DMS153 (cell line): ENCODE measurements at places on chromosomes 12 and 14.
A peak's percentile ranks its signal among the peaks of the same experiment; 100 is the strongest.

DNA sequence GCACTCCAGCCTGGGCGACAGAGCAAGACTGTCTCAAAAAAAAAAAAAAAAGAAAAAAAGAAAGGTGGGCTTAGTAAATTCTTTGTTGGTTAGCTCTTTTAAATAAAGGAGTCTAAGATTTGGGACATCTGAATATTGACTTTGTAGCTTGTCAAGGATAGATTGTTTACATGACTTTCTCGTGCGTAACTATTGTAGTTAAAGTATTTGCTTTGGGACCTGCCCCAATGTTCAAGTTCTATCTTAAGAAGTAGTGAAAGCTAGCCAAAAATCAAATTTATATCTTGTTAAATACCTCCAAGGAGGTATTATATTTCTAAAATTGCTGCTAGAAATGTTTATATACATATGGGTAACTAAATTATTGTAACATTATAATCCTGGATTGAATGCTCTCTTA lies 32.4 kb downstream of the PTPN21 start:
- DNase-seq, result no peak

GRCh38 chr14:101820283-101820798 lies 58.8 kb downstream of the PPP2R5C start:
- no peak for DNase-seq

GRCh38 chr14:50400461-50400860 lies 3.8 kb upstream of the CDKL1 start:
- no peak for DNase-seq

- DNase-seq, result no peak
Observed at GRCh38 chr14:70624972-70625371, 16.7 kb upstream of the TTC9 start.

DNA sequence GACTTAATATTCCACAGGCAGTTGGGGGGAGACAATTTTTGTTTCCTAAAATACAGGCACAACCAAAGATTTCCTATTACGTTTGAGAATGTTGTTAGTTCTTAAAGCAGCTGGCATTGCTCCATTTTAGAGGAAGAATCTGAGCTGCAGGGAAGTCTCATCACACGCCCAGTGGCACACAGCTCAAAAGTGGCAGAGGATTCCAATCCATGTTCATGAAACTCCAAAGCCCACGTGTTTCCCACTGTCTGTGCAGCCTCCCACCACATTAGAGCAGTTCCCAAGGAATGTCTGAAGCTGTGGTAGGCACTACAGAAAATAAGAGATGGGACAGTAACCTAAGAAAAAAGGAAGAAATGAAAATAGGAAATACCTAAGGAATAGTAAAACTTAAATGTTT lies 6.1 kb upstream of the IL26 start:
- no peak for DNase-seq

GRCh38 chr12:119989731-119990381 lies 820 bp downstream of the BICDL1 start:
- no peak for DNase-seq

DNA sequence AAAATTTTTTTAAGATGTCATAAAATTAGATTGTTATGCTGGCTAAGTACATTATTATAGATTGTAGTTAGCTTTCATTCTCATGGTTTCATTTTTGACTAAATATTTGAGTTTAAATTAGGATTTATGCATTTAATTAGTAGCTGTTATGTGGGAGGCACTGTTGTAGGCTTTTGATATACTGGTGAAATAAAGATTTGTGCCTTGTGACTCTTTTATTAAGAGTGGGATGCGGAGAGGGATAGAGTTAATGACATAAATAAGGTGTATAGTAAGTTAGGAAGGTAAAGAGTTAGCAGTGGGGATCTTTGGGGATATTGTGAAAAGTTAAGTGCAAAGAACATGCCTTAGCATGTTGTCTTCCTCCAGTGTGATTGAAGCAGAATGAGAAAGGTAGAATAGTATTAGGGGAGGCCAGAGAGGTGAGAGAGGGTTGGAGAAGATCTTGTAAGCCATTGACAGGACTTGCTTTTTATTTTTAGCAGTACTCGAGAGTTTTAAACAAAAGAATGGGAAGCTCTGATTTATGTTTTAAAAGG lies 8.8 kb downstream of the ARHGAP5 start:
- DNase-seq, result no peak

DNA sequence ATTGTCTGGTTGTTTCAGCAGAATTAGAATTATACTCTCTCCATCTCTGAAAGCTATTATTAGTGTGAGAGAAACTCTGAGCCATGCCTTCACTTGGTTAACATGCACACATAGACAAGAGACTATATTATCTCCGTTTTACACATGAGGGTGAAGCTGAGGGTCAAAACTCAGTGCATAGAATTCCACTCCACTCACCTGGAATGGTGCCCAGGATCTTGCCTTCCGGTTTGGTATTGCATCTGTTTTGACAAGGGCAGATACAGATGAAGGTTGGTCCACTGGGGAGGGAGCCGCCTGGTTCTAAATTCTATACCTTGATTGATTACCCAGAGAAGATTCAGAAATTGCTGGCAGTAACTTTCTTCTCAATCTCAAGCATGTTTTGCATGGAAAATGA lies 149.5 kb upstream of the PELI2 start:
- no peak for DNase-seq

GRCh38 chr12:7934889-7935492 lies 996 bp downstream of the SLC2A3 start:
- no peak for DNase-seq

GRCh38 chr12:50934981-50935807 lies 17.1 kb upstream of the HIGD1C start:
- DNase-seq, result no peak

DNA sequence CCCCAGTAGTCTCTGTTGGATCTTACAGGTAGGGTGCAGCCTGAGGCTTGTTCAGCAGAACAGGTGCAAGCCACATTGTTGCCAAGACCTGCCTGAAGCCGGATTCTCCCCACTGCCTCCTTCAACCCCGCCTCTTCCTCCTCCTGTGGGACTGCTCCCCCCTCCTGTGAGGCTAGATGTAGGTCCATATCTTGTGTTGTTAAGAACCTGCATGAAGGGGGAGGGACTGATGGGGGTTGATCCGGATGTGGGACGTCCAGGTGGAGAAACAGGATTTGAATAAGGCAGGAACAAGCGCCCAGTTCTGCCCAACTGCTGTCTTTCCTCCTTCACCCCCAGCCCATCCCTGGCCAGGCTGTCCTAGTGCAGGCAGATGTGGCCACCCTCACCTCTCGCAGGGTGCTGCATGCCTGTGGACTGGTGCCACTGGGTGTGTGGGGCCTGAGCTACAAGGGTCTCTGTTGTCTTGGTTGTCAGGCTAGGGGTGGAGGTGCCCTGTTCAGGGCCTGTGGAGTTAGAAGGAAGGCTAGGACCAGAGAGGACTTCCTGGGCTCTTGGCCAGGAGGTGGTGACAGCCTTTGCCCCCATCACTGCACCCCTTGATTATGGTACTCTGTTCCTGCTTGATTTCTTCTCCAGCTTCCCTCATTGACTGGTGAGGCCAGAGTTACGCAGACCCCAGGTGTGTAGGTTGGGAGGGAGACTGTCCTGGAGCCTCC lies 1.4 kb downstream of the NR4A1 start:
- no peak for DNase-seq

DNA sequence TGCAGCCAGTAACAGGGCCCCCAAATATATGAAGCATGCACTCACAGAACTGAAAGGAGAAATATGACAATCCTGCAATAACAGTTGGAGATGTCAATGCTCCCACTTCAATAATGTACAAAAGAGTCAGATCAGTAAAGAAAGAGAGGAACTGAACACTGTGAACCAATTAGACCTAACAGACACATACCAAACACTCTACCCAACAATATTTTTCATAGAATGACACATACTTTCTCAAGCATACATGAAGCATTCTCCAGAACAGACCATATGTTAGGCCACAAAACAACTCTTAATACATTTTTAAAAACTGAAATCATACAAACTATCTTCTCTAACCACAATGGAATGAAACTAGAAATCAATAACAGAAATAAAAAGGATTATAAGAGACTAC lies 80.2 kb downstream of the ELK3 start:
- no peak for DNase-seq

DNA sequence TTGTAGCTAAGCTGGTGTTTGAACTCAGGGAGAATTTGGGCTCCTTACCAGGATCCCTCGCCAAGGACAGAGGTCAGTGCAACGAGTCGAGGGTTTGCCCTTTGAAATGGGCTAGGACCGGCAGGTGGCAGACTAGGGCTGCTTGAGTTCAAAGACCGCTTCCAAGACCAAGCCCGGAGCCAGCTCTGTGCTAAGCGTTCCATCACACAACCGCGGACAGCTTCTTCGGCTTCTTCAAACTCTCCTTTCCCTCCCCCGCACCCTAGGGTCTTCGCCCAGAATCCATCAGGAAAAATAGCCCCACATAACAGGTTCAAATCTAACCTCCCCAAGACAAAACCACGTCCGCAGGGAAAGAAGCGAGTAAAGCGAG lies 705 bp upstream of the FLVCR2 start:
- peak; percentile 31 for DNase-seq

- DNase-seq, result no peak
Observed at GRCh38 chr14:66982247-66982646, 207.0 kb upstream of the GARIN2 start.

DNA sequence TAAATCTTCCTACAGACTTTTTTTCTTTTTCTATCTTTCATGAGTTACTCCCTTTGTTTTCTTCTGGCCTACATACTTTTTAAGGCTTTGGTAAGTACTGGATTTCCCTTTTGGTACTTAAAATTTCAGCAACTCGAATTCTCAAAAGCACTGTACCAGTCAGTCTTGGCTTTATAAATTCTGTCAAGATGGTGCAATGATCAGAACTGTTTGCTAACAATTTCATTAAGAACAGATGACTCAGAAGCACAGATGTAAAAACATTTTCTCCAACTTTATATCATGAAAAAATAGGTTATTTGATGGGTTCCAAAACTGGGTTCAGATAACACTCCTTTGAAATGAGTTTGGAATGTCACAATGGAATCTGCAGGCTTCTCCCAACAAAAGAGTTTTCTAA lies 1961.8 kb upstream of the FLRT2 start:
- no peak for DNase-seq

- DNase-seq, result no peak
Observed at GRCh38 chr14:104979758-104980610, 1.8 kb upstream of the AHNAK2 start.

DNA sequence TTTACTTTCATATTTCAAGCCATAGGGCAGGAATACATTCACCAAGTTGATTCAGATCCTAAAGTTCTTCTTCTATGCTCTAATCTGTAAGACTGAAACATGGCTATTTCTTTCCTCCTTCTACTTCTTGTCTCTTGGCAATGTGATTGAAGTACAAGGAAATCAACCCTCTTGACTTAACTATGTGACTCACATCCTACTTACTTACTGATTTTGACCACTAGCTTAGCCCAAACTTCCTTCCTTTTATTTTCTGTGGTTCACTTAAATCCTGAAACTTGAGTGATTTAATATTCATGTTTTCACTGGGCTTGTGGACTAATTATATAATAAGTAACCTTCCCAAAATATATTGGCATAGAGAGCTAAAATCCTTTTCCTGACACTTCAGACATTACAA lies 111.2 kb upstream of the NOVA1 start:
- DNase-seq, result no peak

GRCh38 chr12:132523576-132524331 lies 33.8 kb downstream of the FBRSL1 start:
- DNase-seq, result no peak

DNA sequence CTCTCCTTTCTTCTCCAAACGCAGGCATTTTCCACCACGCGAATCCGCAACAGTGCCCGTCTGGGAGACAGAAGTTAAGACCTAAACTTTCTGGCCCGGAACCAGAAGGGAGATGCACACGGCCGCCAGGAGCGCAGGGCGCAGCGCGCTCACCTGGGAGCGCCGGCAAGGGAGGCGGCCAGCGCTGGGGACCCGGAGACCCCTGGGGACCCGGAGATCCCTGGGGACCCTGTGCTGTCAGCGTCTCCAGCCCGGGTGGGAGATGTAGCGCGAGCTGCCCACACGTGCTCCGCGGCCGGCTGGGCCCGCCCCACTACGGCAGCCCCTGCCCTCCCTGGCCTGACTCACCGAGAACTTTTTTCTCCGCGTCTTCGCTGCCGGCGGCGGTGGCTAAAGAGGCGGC lies 620 bp downstream of the YBX3 start:
- no peak for DNase-seq

DNA sequence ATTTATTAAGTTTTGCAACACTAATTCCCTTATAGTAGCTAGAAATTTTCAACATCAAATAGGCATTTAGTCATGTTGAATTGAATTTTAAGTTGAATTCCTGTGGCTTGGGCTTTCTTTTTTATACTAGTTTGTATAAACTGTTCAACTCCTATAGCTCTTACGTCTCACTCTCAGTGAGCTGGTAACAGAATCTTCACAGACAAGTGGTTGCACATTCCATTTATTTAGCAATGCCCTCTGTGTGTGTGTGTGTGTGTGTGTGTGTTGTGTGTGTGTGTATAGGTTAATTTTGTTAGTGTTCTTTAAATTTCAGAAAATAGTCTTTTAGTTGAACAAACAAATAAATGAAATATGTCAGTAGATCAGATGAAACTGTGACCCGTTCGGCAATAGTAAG lies 425.0 kb downstream of the NPAS3 start:
- no peak for DNase-seq

DNA sequence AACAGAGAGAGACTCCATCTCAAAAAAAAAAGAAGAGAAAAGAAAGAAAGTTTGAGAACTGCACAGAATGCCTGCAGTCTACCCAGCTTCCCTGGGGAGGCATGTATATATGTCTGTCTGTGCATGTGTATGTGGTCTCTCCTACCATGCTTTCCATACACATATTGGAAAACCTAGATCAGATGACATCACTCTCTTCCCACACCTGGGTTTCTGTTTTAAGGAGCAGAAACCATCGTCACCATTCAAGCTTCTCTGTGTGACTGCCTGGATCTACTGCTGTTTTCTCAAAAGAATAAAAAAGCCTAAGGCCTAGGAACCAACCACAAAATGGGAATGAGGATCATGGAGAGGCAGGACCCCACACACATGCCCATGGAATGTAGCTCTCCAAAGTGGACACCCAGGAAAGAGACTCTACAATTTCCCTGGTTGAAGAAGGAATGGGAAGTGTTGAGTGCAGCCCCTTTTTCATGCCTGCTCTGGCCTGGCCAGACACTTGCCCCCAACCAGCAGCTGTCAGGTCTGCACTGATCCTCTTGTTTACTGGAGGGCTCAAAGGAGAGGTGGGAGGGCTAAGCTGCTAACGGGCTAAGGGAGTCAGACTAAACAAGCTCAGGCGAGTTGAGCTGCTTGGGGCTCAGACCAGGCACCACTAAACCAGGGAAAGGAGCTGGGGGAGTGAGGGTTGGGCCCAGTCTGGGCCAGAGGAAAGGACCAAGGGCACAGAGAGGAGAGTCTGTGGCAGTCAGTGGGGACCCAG lies 7.7 kb upstream of the PCK2 start:
- no peak for DNase-seq

DNA sequence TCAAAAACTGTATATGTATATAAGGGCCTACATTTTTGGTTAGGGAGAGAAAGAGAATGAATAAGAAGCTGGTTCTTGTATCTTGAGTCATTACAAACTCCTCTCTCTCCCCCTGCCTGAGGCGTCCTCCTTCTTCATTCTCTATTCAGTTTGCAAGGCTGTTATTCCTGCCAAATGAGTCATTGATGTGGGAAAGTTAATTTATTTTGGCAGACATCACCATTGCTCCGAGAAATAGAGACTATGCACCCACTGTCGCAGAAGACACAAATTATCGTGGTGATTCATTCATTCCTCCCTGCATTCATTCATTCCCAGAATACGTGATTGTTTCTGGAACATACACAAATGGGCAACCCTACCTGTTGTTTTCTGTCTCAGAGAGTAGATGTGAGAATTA lies 112.5 kb upstream of the MED13L start:
- DNase-seq, result no peak

GRCh38 chr12:82783435-82783834 lies 96.7 kb downstream of the TMTC2 start:
- DNase-seq, result no peak
